ENCODE measurements at places on chromosomes 16 and 17. TPM values are rescaled to one million over a fixed set of nuclear protein-coding genes. Genes with fewer than 3 reads are reported as not detected.

KCNJ18 gene
- not detected for total RNA-seq

CACNG5 gene
- not detected for total RNA-seq

HEXIM1 gene
- total RNA-seq: 12.2 TPM

NECAB2 gene
- under 0.01 TPM for total RNA-seq

SAT2 gene
- 45.5 TPM for total RNA-seq

ASPHD1 gene
- 6.5 TPM for total RNA-seq

PDE6G gene
- not detected for total RNA-seq

GPR139 gene
- not detected for total RNA-seq

KRTAP9-2 gene
- total RNA-seq: not detected

KRTAP9-1 gene
- total RNA-seq: not detected

FAM20A gene
- 25.1 TPM for total RNA-seq

CACNA1H gene
- total RNA-seq: 0.33 TPM

PMP22 gene
- 96.4 TPM for total RNA-seq

CHD9NB gene
- total RNA-seq: 1.2 TPM

FKBP10 gene
- total RNA-seq: 407 TPM

EPN3 gene
- under 0.01 TPM for total RNA-seq

PIK3R5 gene
- not detected for total RNA-seq

Measured in smooth muscle cell of trachea (primary cell).